ENCODE measurements at places on chromosomes 4 and X.

DNA sequence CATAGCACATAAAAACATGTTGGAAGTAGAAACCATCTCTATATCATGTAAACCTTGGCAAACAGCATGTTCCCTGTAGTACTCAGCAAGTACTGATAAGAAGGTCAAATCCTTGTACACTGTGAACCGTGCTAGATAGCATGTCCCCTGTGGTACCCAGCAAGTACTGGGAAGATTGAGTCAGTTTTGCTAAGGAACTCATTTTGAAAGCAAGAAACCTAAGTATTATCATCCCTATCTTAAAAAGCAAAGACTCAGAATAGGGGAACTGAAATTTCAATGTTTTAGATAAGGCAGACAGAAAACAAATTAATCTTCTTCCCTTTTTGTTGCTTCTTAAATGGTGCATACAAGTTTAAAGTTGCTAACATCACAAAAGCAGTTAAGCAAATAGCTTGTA lies 180.2 kb downstream of the RBM46 start:
- DNase-seq = no peak

DNA sequence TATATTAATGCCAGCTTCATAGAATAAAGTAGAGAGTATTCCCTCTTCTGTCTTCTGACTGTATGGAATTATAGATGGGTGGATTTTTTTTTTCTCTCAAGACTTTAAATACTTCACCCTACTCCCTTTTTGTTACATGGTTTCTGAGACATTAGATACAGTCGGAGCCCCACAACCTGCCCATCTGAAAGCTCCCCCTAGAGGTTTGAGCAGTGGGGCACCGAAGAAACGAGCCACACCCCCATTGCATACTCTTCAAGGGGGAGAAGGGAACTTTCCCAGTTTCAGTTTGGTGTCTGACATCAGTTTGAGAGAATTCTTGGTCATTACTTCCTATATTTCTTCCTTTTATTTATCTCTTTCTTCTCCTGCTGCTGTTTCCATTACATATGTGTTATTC lies 437.6 kb upstream of the AGA start:
- DNase-seq = no peak

DNA sequence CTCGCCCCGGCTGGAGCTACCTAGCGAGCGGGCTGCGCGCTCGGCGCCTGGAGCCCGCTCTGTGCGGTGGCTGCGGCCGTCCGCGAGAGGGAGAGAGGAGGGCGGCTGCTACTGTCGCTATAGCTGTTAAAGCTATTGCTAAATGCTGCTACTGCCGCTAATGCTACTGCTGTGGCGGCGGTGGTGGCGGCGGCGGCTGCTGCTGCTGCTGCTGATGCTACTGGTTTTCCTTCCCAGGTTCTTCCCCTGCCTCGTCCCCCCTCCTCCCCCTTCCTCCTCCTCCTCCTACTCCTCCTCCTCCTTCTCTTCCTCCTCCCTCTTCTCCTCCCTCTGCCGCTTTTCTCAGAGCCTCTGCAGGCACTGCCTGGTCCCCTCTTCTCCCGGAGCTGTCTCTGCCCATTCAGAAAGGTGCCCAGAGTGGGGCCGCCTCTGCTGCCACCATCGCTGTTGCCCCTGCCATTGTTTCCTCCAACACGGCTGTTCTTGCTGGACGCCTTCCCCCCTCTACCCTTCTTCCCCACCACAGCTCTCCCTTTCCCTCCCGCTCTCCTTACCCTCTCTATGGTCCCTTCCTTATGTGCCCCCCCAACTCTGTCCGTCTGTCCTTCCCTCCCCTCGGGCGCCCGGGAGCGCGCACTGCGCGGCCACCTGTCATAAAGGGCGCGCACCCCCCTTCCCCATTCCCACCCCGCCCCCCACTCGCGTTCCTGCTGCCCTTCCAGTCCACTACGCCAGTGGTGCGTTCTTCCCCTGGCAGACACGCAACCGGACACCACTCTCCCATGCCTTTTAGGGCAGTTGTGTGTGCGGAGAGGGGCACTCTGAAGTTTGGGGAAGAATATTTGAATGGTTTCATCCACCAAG lies at the start of gene NEXMIF:
Gene NEXMIF (minus strand): TSS at position 228 of the 864 bp plus-strand sequence.
- DNase-seq = no peak

DNA sequence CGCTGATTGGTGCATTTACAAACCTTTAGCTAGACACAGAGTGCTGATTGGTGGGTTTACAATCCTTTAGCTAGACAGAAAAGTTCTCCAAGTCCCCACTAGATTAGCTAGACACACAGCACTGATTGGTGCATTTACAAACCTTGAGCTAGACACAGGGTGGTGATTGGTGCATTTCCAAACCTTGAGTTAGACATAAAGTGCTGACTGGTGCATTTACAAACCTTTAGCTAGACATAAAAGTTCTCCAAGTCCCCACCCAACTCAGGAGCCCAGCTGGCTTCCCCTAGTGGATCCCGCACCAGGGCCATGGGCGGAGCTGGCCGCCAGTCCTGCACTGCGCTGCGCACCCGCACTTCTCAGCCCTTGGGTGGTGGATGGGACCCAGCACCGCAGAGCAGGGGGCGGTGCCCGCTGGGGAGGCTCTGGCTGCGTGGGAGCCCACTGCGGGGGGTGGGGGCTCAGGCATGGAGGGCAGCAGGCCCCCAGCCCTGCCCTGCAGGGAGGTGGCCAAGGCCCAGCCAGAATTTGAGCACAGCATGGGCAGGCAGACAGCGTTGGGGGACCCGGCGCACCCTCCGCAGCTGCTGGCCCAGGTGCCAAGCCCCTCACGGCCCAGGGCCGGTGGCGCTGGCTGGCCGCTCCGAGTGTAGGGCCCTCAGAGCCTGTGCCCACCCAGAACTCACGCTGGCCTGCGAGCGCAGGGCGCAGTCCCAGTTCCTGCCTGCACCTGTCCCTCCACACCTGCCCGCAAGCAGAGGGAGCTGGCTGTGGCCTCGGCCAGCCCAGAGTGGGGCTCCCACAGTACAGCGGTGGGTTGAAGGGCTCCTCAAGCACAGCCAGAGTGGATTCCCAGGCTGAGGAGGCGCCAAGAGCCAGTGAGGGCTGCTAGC lies 608.9 kb upstream of the LCORL start:
- no peak for DNase-seq

DNA sequence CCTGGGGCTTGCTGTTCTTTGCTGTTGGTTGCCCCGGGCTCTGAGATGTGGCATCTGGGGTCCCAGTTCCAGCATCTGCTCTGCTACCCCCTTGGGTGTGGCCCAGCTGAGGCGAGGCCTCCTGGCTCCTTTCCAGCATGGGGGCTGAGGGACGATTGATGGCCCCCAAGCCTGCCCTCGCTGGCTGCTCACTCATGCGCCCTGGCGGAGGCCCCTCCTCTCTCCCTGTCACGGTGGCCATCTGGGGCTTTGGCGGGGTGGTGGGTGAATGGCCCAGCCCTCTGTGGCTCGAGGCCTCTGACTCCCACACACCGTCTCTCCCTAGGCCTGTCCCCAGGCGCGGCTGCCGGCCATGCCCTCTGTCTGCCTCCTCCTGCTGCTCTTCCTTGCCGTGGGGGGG lies 1.8 kb downstream of the PLXNA3 start:
- DNase-seq = no peak

DNA sequence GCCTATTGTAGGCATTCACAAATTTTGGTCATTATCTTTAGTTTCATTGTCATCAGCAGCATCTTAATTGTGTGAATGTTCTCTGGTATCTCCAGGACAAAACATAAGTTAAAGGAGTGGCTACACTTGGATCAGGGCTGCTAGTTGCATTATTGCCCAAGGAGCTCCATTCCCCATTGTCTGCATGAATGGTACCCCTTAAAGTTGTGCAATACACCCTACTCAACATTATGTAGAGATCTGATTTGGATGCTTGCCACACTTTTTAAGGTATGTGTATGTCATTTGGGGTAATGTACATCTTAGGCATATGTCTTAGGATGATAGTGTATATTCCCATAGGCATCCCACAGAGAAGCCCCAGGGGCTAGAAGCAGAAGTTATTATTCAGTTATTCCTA lies 2.9 kb downstream of the GRXCR1 start:
- DNase-seq = no peak

DNA sequence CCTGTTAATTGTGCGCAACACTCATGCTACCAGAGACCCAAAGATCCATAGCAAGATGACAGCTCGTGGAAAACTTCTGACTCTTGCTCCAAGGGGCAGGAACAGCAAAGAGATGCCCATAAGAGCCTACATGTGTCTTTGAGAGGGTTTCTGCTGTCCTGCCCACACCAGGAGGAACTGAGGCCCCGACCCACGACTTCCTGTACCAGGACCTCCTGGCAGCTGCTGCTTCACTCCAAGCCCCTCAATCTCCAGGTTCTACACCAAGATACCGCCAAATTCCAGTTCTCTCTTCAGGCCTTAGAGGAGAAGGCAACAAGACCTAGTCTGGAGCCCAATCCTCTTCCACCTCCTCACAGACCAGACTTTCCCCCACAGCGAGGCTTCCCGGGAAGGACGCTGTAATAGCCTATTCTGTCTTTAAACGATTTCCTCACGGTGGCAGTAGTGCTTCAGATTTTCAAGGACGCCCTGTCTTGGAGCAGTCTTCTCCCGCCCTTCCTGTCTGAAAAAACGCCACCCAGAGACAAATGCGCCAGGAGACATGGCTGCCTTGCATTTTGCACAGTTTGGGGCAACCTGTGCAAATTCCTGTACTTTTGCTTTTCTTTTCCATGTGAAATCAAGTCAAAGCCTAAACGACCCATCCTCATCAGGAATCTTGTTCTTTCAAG lies 230.2 kb upstream of the STK26 start:
- DNase-seq = no peak

DNA sequence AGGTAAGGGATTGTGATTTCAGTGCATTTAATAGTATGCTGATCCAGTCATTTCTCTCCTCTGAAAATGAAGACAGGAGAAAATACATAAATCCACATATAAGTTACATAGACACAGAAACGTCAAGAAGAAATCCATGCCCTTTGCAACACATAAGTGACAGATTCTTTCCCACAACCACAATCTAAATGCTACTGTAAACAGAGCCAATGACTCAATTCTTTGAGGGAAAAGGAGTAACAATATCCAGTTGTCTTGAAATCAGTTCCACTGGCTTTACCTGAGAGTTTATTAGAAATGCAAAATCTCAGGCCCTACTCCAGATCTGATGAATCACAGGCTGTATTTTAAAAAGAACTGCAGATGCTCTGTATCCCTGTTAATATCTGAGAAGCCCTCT lies 66.4 kb downstream of the ARAP2 start:
- DNase-seq = no peak

DNA sequence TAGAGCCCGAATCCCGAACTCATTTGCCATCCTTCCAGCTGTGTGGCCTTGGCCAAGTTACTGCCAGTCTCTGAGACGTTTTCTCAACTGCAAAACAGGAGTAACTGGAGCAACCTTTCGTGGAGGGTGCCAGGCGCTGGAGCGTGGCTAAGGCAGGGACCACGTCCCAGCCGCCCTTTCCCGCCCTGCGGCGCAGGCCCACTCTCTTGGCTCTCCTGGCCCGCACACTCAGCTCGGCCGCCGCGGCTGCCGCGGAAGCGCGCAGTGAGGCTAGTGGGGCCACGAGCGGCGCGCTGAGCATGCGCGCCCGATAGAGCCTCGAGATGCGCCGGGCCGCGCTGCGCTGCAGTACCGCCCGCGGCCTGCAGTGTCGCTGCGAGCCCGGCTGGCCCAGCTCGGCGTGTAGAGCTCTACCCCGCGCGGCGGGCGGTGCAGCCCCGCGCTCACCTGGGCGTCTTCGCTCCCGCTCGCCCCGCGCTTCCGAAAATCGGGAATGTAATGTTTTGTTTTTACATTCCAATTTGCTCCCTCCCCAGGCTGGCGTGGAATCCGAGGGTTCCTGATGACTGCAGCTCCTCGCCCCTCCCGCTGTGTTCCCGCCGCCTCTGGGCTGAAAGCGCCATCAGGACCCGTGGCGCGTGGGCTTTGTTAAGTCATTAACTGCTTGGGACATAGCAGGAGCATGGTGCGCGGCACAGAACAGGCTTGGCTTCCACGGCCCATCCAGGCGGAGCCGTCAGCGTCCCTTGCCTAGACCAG lies 4.0 kb upstream of the ZNF518B start:
- no peak for DNase-seq

GRCh38 chr4:22483551-22483981 lies 32.3 kb downstream of the ADGRA3 start:
- DNase-seq = no peak

GRCh38 chrX:7054219-7055216 lies 93.0 kb upstream of the STS start:
- no peak for DNase-seq

DNA sequence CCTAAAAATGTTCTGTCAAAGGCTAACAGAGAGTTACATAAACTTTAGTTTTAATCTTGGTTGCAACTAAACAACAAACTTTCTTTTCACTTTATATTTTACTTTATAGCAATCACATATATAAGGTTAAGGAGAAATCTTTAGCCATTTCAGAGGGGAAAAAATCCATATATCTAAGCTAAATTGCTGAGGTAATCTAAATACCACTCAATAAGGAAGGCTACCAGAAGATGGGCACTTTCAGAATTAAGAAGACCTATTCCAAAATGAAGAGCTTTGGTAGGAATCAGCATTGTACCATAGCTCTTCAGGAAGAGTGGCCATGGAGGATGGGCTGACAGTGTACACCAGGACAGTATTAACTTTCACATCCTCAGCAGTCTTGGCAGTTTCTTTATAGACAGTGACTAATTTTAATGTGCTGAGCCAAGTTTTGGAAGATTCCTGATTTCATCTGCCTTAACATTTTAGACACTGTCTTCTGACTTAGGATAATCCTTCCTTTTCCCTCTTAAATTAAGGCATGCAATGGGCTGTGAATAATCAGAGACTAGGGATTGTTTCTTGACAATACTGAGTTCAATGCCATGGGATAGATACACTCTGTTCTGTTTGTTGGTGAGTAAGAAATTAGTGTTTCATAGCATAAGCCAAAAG lies 7.1 kb downstream of the FAT4 start:
- no peak for DNase-seq

Measured in vagina (tissue), 2 donors.